ENCODE measurements at places on chromosomes 1 and 21. TPM values are rescaled to one million over a fixed set of nuclear protein-coding genes. Genes with fewer than 3 reads are reported as not detected.

DNA sequence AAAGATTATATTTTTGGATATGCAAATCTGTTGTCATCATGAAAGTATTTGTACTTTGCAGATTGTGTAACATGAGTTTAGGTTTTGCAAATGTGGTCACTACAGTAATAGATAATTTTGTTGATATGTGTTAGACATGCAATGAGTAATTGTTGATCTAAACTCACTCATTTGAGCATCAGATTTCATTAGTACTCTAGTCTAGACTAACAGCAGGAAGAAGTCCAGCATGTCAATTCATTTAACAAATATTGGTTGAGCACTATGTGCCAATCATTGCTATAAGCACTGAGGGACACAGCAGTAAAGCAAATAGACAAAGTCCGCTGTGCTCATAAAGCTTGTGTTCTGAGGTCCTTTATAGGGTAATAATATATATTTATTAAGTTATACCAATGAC is 350.0 kb downstream of the USP25 start:
- H3K36me3 ChIP-seq = no peaks in the 10 kb centered on the region
- H3K27ac ChIP-seq = no peak overlapping the region
- no peaks in the 10 kb centered on the region for H3K4me1 ChIP-seq
- H3K4me3 ChIP-seq = no peak overlapping the region

H6PD gene
- 15.7 TPM for total RNA-seq

DNA sequence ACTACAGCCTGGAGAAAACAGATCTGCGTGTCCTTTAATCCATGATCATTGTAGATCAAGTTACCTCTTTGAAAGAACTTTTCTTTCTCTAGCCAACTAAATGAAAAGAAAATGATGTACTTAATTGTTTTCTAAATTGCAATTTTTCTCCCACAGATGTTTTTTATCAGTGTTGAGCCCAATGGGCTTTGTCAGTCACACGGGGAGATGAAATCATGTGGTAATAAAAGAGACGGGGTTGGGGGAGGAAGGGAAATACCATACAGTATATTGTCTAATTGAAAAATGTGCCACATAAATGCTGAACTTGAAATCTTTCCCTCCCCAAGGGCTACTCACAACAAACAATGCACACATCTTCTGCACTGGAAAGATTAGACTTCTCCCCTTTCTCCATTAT is 58.4 kb downstream of the NTMT2 start:
- no peak for DNase-seq
- no peaks in the 10 kb centered on the region for H3K36me3 ChIP-seq
- H3K4me1 ChIP-seq = no peaks in the 10 kb centered on the region
- H3K4me3 ChIP-seq = no peak overlapping the region
- no peak overlapping the region for H3K27ac ChIP-seq

- H3K27ac ChIP-seq = no peak overlapping the region
- no peaks in the 10 kb centered on the region for H3K27me3 ChIP-seq
- H3K36me3 ChIP-seq = no peaks in the 10 kb centered on the region
- no peaks in the 10 kb centered on the region for H3K4me1 ChIP-seq
- H3K4me3 ChIP-seq = no peak overlapping the region
Measured at GRCh38 chr1:234629026-234629425, 19.0 kb upstream of the IRF2BP2 start.

BRDT gene
- 0.06 TPM for total RNA-seq

DNA sequence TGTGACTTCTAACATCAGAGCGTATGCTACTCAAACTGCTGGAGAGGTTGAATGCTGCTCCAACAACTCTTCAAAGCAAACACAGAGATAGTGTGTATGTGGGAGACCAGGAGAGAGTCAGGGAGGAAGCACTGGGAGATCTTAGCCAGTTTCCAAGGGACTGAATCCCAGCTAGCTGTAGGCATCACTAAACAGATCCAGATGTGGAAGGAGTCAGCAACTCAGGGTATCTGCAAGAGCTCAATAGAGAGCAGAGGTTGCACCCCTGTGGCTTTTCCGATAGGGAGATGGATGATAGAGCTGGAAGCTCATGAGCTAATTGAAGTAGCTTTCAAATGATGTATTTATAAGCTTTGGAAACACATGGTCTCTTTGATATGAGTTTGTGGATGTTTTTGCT is 168.9 kb upstream of the HOOK1 start:
- H3K36me3 ChIP-seq = no peaks in the 10 kb centered on the region
- no peaks in the 10 kb centered on the region for H3K4me1 ChIP-seq
- H3K27ac ChIP-seq = peak overlapping the region; percentile 35
- no peak overlapping the region for H3K4me3 ChIP-seq
- DNase-seq = no peak

- H3K4me3 ChIP-seq = no peak overlapping the region
- H3K36me3 ChIP-seq = no peaks in the 10 kb centered on the region
- no peaks in the 10 kb centered on the region for H3K4me1 ChIP-seq
- no peak overlapping the region for H3K27ac ChIP-seq
- no peaks in the 10 kb centered on the region for H3K27me3 ChIP-seq
Measured at GRCh38 chr21:28762357-28762735, 230.3 kb downstream of the LTN1 start.

DNA sequence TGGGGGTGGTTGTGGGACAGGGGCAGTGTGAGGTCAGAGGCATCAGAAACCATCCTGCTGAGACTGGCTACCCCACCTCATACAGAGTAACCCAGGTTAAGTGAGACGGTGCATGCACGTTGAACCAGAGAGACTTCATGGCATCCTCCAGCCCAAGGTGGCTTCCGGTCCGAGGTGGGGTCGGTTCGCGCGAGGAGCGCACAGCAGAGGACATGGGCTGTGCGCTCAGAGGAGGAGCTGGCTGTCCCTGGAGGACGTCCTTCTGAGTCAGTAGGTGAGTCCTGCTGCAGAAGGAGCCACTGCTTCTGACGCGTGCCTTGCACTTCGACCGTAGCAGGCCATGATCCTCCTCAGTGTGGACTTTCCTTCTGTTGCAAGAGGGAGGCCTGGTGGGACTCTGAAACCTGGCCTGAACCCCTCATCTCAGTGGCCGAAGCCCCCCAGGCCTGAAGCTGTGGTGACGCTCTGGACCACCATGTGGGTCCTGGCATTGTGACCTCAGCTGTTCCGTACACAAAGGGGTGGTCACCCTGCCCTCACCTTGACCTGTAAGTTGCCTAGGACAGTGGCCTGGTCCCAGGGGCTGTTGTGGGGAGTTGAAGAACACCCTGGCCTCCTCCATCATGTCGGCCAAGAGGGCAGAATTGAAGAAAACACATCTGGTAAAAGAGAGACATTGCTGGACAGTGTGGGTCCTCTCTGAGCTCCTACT is at the start of gene TEX35:
TEX35 (plus strand) TSS at position 544 of the 712 bp plus-strand sequence; CDS start at position 624, 80 bp downstream.
- H3K4me1 ChIP-seq = peaks cover 4% of the 10 kb centered on the region
- H3K4me3 ChIP-seq = no peak within 1 kb of the TSS
- H3K27me3 ChIP-seq = no peaks in the 10 kb centered on the region

DNA sequence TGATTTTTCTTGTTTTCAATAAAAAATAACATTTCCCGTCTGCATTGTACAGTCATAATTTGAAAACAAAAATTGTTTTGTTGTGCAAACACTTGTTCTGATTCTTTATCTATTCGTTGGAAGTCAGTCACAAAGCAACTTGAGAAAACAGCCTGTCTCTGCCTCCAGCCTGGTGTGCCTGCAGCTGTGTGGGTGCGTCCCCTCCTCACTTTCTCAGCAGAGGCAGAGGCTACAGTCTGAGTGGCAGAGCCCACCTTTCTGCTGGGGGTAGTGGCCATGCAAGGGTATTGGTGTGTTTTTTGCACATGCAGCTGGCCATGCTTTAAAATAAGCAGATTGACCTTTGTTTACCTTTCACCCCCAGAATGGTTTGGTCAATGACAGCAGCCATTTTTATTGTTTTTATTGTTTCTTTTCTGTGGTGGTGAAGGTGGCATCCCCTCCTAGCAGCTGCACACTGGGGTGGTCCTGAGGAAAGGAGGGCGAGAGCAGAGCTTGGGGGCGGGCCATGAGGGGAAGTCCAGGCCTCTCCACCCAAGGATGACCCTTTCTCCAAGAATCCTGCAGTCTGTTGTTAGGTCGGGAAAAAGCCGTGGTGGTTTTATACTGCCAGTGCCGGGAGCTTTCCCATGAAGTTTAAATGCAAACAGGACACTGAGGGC is 159.6 kb downstream of the PCBP3 start:
- H3K27me3 ChIP-seq = no peaks in the 10 kb centered on the region
- H3K27ac ChIP-seq = no peak overlapping the region
- H3K4me1 ChIP-seq = peaks cover 13% of the 10 kb centered on the region
- DNase-seq = no peak

RNU1-2 gene
- 4,182 TPM for total RNA-seq

HCRTR1 gene
- total RNA-seq = 0.94 TPM

DNA sequence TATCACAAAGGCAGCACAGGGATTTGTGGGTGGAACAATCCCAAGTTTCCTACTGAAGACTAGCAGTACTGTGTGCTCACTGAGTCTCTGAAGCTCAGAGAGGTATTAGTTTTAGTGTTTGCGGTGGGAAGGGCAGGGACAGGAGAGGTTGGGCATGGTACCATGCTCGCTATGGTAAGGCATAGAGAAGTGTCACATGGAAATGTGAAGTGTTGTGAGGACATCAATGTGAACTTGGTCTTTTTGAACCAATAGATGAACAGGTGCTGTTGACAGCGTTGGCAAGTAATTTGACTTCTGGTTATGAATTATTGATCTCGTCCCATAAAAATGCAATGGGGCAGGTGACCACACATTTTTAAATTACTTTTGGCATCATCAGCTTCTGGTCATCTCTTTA is 55.8 kb upstream of the ADAMTS1 start:
- no peaks in the 10 kb centered on the region for H3K36me3 ChIP-seq
- H3K27ac ChIP-seq = no peak overlapping the region
- no peaks in the 10 kb centered on the region for H3K4me1 ChIP-seq
- DNase-seq = no peak

DNA sequence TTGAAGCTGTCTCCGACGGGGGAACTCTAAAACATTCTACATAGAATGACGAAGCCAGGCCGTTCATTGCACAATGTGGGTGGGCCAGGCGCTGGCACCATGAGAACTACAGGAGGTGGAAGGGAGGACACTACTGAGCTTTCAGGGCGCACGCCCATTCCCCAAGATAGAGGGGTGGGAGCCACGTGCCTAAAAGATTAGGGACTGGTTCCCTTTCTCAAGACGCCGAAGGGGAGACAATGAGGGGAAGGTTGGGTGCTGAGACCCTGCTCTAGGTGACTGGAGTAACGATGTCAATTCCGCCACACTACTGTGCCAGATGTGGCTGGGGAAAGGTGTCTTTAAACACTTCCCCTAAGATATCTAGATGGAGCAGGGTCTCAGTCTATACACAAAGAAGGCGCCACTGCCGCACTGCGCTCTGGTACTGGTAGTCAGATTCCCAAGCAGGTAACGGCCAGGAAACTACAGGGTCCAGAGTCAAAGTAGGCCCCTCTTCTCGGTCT is 782 bp downstream of the CSDE1 start:
- no peaks in the 10 kb centered on the region for H3K27me3 ChIP-seq
- peak overlapping the region; percentile 100 for H3K27ac ChIP-seq
- peaks cover 14% of the 10 kb centered on the region for H3K4me1 ChIP-seq
- DNase-seq = no peak

BMP8A gene
- 3.5 TPM for total RNA-seq

DNA sequence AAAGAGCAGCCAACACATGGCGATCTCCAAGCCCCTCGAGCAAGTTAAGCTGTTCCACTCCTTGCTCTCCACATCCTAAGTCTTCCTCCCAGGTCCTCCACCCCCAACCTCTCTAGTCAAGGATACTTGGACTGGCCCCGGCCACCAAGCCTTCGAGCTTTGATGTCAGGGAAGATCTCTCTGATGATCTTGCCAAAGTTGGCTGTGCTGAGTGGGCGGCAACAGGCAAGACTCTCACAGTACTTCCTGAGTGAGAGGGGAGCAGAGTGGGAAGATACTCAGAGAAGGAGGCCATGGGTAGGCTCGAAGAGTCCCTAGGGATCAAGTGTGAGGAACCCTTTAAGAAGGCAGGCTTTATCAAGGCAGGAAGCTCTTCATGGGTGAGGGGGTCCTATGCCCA is 2.8 kb downstream of the RFX5 start:
- DNase-seq = no peak
- peaks cover 24% of the 10 kb centered on the region for H3K4me1 ChIP-seq
- no peak overlapping the region for H3K4me3 ChIP-seq
- H3K36me3 ChIP-seq = peaks cover 23% of the 10 kb centered on the region
- no peaks in the 10 kb centered on the region for H3K27me3 ChIP-seq
- no peak overlapping the region for H3K27ac ChIP-seq

DNA sequence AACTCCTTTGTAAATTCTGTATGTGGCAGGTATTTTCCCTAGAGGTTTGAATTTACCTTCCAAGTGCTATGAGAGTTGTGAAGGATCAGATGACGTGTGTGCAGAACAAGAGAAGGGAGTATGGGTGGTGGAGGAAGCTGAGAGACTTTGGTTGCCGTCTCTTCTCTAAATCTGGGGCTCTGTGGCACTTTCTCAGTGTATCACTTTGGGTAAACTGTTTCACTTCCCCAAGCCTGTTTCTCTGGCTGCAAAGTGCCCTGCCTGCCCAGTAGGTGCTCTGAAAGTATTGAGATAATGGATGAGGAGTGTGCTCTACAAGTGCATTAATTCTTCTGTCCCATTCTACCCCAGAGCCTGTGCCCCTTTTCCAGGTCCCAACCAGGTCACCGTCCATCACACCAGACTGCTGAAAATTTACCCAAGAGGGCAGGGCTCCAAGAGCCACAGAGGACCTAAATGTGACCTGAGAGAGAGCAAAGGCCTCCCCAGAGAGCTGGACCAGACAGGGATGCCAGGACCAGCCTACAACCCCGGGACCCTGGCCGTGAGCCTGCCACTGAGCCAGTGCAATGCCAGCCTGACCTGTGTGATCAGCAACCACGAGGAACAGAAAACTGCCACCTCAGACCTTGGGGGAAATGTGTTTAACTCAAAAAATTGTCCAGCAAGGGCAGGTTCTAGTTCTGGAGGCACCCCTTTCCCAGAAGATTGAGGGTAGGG is 131.6 kb upstream of the ETV3 start:
- no peak overlapping the region for H3K27ac ChIP-seq
- no peaks in the 10 kb centered on the region for H3K27me3 ChIP-seq
- no peak for DNase-seq
- no peaks in the 10 kb centered on the region for H3K36me3 ChIP-seq
- H3K4me3 ChIP-seq = no peak overlapping the region

- no peaks in the 10 kb centered on the region for H3K36me3 ChIP-seq
- no peaks in the 10 kb centered on the region for H3K4me1 ChIP-seq
- no peak overlapping the region for H3K27ac ChIP-seq
- no peak for DNase-seq
- H3K27me3 ChIP-seq = no peaks in the 10 kb centered on the region
Measured at GRCh38 chr1:80392529-80392928, 1386.0 kb upstream of the ADGRL4 start.

DNA sequence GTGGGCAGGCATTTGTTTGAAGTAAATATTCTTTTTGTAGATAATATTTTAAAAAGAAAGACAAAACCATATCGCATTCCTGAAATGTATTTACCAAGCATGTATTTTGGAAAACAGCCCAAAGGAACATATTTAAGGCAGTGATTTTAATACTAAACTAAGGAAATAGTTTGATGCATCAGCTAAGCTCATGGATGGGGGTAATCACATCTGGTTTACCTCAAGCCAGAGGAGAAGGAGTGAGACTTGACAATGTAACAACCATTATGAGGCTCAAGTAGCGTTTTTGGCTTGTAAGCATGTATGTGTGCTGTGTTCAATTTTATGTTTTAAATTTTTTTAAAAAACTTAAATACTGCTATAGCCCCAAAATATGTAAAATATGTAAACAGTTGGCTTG is 390.5 kb downstream of the DISC1 start:
- DNase-seq = no peak
- no peak overlapping the region for H3K4me3 ChIP-seq
- H3K36me3 ChIP-seq = no peaks in the 10 kb centered on the region
- H3K27ac ChIP-seq = no peak overlapping the region
- H3K27me3 ChIP-seq = no peaks in the 10 kb centered on the region
- H3K4me1 ChIP-seq = peaks cover 6% of the 10 kb centered on the region

OR2T29 gene
- total RNA-seq = not detected

All from spinal cord (tissue), 10 donors.